Posterior vena cava (tissue), 2 donors: ENCODE measurements at places on chromosomes 4 and X. TPM values are rescaled to one million over a fixed set of nuclear protein-coding genes. Genes with fewer than 3 reads are reported as not detected.

MAGEA11 gene
- total RNA-seq, result not detected

FAM47E gene
- total RNA-seq, result 1.4 TPM

DMRTC1 gene
- total RNA-seq, result not detected

CFAP299 gene
- not detected for total RNA-seq

LIMCH1 gene
- total RNA-seq, result 68.0 TPM

- DNase-seq, result no peak
Observed at GRCh38 chr4:173121076-173121561, 47.5 kb upstream of the GALNT7 start.

- DNase-seq, result no peak
Observed at GRCh38 chr4:126306152-126306869, 991.6 kb downstream of the FAT4 start.

DNA sequence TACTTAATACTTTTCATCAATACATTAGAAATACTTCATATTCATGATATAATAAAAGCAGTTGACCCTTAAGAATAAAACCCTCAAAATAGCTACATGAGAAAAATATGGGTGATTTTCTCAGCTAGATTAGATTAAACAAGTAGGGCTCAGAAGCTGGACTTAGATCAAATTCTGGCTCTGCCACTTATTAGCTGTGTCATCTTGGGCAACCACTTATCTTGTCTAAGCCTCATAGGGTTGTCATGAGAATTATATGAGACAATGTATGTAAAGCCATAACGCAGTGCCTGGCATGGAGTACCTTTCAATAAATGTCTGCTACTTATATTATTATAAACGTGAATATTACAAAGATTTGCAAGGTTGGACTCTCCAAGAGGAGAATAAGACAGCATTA lies 84.3 kb upstream of the PGRMC2 start:
- DNase-seq, result no peak
